ENCODE measurements at places on chromosomes 5 and 9. TPM values are rescaled to one million over a fixed set of nuclear protein-coding genes. Genes with fewer than 3 reads are reported as not detected.

- DNase-seq = no peak
Observed at GRCh38 chr5:139446956-139447779, 7.8 kb upstream of the DNAJC18 start.

GRCh38 chr5:73472116-73472515, 23.5 kb upstream of the FOXD1 start:
- no peak for DNase-seq

GRCh38 chr5:36536616-36537005, 69.8 kb upstream of the SLC1A3 start:
- DNase-seq = no peak

GRCh38 chr5:61641748-61642565, 309.9 kb downstream of the ZSWIM6 start:
- no peak for DNase-seq

GRCh38 chr9:4027606-4028005, 272.3 kb downstream of the GLIS3 start:
- DNase-seq = no peak

DNA sequence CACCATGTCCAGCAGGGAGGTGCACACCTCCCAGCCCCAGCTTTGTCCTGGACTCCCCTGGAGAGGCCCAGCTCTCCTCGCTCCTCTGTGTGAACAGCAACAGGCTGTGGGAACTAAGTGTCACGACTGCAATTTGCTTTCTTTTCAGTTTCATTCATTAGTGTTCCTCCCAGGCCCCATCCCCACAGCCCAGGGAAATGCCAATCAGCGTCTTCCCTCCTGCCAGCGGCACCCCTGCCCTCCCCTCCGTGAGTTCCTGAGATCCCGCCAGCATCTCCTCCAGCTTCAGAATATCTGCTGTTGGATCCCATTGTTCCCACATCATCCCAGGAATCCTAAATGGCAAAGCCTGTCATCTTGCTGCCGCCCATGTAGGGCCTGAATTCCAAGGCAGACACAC, 13.1 kb upstream of the RPL26L1 start:
- DNase-seq = no peak

GRCh38 chr9:101485924-101486692, 47.5 kb upstream of the RNF20 start:
- DNase-seq = peak; percentile 81

DNA sequence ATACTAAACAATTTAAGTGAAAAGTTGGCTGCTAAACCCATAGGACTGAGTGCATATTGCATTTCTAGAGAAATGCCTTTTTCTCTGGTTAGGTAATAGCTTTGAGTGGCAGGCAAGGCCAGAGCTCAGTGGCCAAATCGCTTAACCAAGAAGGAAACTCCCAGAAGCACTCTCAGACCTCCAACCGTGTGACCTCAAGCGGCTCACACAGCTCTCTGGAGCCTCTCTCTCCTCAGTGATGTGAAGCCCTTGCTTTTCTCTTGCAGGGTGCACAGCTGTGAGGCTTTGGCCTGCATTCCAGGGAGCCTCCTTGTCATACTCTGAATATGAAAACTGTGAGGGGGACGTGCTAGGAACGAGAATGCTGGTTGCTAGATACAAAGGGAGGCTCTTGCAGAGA, 106.7 kb downstream of the INSYN2B start:
- no peak for DNase-seq

DNA sequence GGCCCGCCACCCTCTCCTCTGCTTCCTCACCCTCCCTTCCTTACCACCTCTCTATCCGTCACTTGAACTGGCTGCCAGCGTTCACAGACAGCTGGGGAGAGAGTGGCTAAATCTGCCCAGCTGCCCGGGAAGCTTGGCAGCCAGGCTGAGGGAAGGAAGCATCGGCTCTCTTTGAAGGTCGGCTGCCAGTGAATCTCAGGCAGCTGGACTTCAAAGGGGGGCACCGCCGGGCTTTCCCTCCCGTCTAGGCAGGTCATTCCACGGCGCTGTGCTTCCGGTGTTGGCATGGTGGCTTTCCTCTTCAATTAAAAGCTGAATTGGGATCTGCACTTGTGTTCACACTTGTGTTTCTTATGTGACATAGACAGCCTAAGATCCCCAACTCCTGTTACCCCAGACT, 174.0 kb downstream of the GDNF start:
- peak; percentile 27 for DNase-seq

- DNase-seq = peak; percentile 52
Observed at GRCh38 chr5:40679913-40680681, at the start of gene PTGER4. PTGER4 (plus strand) TSS chr5:40679915; CDS start chr5:40680994, 1,079 bp downstream.

DNA sequence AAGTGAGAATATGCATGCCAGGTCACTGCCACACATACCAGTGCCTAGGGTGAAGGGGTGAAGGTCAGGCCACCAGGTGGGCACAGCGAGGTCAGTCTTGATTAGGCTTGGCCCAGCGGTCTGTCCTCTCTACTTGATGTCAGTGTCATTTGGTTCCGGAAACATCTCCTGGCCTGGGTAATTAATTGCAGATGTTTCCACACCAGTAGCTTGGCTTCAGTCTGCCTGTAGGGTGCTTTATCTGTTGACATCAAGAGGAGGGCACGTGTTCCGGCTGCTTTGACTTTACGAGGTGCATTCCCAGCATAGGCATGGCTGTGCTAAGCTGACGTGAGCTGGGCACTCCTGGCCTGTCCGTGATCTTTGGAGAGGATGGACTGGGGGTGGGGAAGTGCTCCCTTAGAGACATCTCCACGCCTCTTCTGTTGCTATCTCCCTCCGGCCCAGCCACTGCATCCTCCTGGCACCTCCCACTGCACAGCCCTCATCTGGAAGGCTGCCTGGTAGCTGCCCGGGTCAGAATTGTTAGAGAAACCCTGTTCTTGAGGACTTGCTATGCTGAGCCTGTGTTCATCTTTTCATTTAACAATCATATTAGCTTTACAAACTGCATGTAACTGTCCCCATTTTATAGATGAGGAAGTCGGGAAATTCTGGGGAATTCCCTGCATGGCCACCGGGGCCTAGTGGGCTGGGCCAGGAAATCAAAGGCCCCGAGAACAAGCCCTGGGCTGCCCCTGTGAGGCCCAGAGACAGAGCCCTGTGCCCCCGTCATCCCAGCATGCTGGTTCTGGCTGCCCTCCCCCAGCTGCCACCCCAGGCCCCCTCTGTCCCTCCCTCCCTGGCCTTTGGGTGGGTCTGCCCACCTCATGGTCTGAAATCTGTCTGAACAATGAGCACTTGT, 29.1 kb downstream of the JADE2 start:
- DNase-seq = peak; percentile 33

GRCh38 chr5:151661968-151662732, 24.6 kb downstream of the SPARC start:
- DNase-seq = no peak

DNA sequence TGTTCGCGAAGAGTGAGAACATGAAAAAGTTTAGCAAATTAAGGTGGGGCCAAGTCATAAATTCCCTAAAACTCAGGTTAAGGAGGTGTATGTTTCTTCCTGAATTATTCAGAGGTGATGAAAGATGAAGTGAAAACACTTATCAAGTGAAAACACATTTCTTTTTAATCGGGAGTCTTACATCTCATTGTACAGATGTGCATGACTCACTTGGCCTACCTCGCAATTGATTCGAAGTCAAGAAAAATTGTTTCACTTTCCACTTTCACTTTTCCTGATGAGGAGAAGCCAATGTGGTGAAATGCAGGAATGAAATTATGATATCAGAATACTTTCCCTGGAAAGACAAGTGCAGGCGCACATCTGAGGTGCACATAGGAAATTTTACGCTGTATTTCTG, 78.7 kb downstream of the SLC25A46 start:
- DNase-seq = no peak

DNA sequence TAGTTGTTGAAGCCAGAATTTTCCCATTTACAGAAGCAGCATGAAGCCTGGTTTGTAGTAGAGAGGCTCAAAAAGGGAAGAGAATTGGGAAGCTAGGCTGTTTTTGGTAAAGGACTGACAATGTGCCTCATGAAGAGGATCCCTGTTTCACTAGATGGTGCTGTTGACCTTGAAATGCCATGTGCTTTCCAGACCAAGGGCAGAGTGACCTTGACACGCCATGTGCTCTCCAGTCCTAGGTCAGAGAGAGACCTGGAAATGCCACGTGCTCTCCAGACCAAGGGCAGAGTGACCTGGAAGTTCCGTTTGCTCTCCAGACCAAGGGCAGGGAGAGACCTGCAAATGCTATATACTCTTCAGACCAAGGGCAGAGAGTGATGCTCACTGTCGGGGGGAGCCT, 32.0 kb downstream of the UNC13B start:
- peak; percentile 38 for DNase-seq

DNA sequence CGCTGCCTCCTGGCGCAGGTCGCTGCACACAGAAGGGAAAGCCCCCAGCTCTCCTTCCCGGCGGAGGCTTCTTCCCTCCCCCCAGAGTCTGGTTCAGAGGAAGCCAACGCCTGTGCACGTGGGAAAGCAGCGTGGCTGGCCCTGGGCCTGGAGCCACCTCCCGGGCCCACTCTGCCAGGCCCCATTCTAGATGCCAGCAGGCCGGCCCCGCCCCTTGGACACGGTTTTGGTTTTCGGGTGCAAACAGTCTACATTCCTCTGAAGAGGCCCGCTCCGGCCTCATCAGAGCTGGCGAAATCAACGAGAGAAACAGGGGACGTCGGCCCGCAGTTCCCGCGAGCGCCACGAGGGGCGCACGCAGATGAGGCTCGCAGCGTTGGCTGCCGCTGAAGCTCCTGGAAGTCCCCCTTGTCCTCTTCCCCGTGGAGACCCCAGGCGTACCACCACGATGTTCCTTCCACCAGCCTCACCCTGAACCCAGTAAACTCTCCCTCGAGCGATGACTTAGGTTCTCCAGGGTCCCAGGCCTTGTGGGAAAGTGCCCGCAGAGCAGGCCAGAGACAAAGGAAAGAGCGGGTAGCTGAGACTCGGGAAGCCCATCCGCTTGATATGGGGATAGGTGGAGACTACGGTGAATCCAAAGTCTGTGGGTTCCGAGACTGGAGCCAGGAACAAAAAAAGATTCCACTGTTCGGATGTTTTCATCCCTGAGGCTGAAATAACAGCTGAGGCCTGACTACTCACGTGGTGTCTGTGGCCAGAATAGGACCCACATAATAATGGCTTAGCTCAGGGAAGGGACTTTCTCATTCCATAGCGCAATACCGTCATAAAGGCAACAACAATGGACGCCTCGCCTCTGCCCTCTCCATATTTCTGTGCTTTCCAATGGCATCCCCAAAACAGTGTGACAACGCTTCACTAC, 64.2 kb downstream of the KLF4 start:
- DNase-seq = peak; percentile 85

DNA sequence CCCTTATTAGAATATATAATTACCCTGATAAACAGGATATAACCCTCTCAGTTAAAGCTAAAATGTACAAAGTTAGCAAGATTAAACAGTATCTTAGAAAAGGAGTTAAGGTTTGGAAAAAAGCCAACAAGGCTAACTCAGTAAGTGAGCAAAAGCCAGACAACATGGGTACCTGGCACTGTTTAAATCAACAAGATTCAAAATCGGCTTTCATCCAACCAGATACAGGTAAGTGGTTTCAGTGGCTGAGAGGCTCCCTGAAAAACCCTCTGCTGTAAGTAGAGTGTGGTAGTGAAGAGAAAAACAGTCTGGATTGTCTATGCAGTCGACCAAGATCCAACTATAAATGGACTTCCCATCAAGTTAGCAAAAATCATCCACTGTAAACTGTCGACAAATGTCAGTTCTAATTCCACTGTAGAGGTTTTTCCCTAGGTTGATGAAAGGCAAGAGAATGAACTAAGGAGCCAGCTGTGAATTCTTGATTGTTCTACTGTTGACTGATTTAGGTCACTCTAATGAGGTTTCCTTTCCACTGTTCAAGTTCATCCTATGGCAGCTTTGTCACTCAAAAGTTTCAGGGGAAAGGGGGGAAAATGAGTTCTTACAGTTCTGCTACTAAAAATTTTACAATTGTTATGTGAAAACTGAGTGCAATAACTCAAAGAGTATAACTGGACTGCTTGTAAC, 27.3 kb downstream of the ETF1 start:
- DNase-seq = no peak

Gene SNCAIP
- 8.0 TPM for total RNA-seq

Gene PGM5
- total RNA-seq = not detected

Gene HAPLN1
- total RNA-seq = 4.0 TPM

Gene ZNF454
- 12.8 TPM for total RNA-seq

Gene DCANP1
- total RNA-seq = not detected

Gene CCDC192
- total RNA-seq = 1.3 TPM

Gene CKMT2
- total RNA-seq = 8.2 TPM

Gene TRIP13
- total RNA-seq = 44.4 TPM

Gene PCDHGA12
- total RNA-seq = 3.5 TPM
